LoVo (cell line): ENCODE measurements at places on chromosomes 7 and 10.

GRCh38 chr7:24978843-24979469, 1.0 kb downstream of the OSBPL3 start:
- DNase-seq = peak; percentile 32

GRCh38 chr7:43565786-43566185, 17.1 kb upstream of the STK17A start:
- DNase-seq = no peak

DNA sequence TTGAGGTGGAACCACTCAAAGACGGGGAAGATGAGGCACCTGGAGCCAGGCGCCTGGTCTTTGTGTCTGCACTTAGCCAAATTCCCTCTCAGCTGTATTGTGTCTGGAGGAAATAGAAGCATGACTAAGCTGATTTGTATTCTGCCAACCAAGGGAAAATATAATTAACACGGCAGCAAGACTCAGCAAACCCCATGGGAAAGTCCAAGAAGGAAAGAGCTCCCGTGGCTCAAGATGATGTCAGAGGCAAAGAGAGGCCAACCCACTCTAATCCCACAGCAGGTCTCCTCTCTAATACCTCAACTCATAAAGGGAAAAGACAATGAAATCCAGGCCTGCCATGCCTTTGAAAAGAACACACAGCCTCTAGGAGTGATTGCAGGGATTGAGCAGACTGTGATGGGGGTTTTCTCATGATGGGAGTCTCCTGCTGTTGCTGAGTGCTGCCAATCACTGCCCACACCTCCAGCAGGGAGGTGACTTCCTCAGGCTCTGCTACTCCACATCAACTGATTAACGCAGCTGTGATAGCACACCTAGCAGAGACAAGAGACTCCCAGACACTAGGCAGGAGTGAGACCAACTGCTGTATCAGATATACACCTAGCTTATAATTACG, 255.5 kb upstream of the C7orf33 start:
- no peak for DNase-seq

- no peak for DNase-seq
These were observed 499.0 kb upstream of the KLF6 start for GRCh38 chr10:4283846-4284610.

DNA sequence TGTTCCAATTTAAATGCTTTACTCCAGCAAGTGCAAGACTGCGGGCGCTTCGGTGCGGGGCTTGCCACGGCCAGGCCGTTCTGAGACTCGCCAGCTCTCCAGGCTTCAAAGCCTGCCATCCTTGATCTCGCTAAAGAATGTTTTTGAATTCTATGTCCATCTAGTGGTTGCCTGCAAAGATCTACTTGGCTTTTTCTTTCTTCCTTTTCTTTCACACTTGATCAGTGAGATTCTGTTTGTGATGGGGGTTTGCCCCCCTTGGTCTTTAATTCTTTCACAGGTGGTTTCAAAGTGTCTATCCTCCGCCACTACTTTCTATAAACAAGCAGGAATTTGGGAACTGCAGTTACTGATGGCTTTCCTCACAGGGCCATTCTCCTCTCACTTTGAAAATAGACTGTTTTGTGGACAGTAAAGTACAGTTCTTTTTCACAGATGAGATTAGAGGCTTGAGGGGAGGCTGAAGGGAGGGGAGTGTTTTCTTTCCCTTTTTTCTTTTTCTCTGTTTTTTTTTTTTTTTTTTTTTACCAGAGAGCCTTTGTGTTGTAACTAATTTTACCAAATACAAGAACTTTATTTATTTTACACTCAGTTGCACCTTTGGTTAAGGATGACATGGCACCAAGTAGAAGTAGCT, 15.2 kb upstream of the FBXW4 start:
- no peak for DNase-seq
